ENCODE measurements at places on chromosomes 6 and 20.

DNA sequence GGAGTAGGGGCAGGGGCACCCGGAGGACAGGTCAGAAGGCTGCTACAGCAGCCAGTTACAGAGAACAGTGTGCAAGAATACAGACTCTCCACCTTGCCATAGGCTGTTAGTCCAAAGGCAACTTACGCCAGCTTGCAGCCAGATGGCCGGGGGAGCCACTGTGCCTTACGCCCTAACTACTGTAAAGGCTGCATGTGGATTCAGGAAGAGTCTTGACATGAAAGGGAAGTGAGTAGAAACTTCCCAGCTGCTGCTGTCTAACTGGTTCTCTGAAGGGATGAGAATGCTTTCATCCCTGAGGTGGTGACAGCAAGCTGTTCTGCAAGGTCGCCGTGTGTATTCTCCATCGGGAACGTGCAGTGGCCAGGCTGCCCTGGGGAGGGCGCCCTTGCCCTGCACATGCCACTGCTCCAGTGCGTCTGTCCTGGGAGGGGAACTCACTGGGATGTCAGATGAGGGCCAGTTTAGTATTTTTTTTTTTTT, 46.1 kb downstream of the LYRM4 start:
- no peak for DNase-seq

DNA sequence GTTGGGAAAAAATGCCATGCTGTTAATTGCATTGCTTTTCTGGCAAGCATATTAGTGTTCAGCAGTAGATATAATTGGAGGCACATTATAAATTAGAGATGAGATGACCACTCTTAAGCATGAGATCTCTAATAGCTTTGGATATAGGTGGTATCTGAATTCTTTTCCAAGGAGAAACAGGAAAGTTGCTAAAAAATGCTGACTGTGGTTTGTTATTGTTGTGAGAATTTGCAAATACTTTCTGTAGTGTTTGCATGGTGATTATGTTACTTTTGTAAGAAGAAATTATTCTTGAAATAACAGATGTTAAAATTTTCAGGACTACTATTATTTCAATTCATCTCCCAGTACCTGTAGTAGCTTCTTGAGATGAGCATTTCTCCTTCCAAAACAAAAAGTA, 225.2 kb downstream of the TBC1D7 start:
- DNase-seq: no peak

- DNase-seq: no peak
Measured at GRCh38 chr20:62387219-62387913, 463 bp downstream of the RPS21 start.

DNA sequence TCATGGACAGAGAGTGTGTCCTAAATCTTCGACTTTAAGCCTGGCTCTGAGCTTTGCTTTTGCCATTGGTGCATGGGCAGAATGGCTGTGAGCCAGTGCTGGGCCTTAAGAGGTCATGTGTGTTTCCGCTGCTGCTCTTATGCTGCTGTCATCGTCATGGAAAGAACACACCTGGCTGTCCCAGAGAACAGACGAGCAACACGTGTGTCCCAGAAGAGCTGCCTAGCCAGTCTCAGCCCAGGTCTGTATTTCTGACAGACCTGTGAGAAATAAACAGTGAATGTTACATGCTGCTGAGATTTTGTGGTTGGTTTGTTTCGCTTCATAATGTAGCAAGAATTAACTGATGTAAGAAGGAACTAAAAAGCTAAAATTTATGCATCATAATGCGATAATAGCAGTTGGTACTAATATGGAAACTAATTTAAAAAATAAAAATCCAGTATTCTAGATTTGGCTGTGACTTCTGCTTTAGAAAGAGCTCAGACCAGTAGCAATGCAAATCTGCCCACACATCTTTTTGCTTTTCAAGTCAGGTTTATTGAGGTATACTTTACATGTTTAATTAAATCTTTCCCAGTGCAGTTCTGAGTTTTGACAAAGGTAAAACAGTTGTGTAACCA, 11.5 kb upstream of the SCP2D1 start:
- no peak for DNase-seq

DNA sequence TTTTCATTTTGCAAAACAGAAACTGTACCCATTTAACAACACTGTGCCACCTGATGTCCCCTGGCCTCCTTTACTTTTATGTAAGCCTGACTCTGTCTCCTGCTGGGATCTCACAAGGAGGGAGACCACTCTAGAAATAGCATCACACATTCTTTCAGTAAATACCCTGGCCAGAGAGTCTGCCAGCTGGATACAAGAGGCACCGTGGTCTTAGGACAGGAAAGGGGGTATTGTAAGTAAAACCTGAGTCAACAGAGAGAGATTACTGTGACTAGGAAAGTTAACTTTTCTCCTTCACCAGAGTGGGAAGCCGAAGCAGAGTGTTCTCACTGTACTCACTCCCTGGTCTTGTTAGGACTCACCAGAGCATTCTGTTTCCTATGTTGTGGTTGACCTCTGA, 27.8 kb downstream of the CMTR1 start:
- no peak for DNase-seq

- DNase-seq: no peak
Measured at GRCh38 chr20:59821788-59822187, 111.6 kb downstream of the SYCP2 start.

DNA sequence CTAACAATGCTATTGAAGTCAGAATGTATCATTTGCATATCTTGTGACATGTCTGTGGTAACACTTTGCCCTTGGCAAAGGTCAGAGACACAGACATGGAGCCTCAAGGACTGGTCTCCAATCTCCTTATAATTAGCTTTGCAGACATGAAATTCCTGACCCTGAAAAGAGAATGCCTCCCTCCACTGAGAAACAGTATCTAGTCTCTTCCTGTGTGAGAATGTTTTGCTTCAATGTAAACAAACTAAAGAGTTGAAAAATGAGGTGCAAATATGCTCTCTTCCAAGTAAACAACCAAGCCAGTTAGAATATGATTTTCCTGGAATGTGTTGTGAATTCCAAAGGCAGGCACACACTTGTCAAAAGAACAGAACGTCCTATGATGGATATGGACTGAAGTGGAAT, 407.1 kb upstream of the MARCKS start:
- DNase-seq: no peak

- no peak for DNase-seq
Measured at GRCh38 chr6:112640891-112641290, 293.8 kb downstream of the RFPL4B start.

- DNase-seq: no peak
Measured at GRCh38 chr6:89675949-89676748, 37.6 kb upstream of the LYRM2 start.

All from esophagus squamous epithelium (tissue), 5 donors.